ENCODE measurements at places on chromosomes 6 and 20.

DNA sequence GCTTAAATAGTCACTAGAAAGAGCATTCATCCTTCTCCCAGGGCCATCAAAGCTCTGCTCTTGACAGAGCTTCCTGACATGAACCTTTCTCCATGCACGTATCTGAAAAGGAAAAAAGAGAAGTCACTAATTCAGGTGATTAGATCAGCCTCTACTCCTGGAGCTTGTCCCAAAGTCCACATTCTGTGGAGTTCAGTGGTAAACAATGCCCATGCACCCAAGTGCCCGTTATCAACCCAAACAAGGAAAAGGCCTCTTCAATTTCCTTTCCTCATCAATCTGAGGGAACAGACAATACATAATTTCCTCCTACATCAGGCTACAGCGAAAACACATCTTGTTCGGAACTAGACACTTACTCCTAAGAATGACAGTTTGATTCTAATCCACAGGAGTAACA lies 129.2 kb upstream of the PCSK2 start:
- no peak overlapping the region for H3K27ac ChIP-seq
- no peaks in the 10 kb centered on the region for H3K4me1 ChIP-seq
- no peaks in the 10 kb centered on the region for H3K36me3 ChIP-seq

DNA sequence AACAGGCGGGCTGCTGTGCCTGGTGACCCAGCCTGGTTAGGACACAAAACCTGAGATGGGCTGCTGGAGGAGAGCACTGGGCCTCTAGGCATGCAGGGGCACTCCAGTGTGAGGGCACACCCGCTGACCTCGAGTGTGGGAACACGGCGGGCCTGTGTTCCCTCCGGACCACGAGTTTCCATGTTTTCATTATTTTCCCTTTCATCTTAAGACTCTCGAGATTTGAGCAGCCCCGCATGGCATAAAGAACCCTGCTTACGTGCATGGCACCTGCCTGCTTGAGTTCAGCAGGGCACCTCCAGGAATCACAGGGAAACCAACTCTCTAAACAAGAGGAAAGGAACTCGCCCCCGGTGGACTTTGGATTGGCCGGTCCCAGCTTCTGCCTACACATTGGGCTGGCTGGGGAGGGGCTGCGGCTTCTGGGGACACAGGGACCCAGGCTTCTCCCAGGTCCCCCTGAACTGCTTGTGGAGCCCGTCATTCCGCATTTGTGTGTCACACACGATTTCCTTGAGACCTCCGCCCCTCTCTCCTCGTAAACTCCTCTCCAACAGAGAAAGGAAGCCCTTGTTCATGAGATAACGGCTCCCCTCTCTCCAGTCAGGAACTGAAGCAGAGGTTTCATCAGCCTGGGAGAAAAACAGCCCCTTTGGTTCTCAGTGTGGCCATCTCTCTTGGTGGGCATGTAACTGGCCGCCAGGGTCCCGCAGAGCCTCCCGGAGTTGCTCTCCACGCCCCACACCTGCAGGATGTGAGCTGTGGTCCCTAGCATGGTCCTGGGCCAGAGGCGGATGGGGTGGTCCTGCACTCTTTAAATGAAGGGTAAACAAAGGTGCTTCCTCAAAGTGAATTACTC lies 181.8 kb downstream of the TTLL2 start:
- no peak overlapping the region for H3K4me3 ChIP-seq
- H3K4me1 ChIP-seq: no peaks in the 10 kb centered on the region
- no peaks in the 10 kb centered on the region for H3K36me3 ChIP-seq
- H3K27ac ChIP-seq: no peak overlapping the region
- no peak for DNase-seq
- no peaks in the 10 kb centered on the region for H3K27me3 ChIP-seq

DNA sequence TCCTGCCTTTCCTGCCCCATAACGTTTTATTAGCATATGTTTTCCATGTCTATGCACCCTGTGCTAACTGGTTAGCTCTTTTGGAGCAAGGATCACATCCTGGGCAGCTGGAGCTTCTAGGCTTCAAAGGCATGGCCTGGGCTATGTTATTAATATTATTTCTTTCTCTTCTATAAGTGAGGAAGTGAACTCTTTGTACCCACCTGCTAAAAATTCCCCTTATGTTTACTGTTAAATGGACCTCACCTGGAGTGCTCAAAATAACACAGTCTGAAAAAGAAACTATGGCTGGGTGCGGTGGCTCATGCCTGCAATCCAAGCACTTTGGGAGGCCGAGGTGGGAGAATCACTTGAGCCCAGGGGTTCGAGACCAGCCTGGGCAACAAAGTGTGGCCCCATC lies 97.8 kb downstream of the TNFAIP3 start:
- no peak overlapping the region for H3K27ac ChIP-seq
- H3K36me3 ChIP-seq: no peaks in the 10 kb centered on the region
- H3K4me3 ChIP-seq: no peak overlapping the region
- H3K27me3 ChIP-seq: no peaks in the 10 kb centered on the region

DNA sequence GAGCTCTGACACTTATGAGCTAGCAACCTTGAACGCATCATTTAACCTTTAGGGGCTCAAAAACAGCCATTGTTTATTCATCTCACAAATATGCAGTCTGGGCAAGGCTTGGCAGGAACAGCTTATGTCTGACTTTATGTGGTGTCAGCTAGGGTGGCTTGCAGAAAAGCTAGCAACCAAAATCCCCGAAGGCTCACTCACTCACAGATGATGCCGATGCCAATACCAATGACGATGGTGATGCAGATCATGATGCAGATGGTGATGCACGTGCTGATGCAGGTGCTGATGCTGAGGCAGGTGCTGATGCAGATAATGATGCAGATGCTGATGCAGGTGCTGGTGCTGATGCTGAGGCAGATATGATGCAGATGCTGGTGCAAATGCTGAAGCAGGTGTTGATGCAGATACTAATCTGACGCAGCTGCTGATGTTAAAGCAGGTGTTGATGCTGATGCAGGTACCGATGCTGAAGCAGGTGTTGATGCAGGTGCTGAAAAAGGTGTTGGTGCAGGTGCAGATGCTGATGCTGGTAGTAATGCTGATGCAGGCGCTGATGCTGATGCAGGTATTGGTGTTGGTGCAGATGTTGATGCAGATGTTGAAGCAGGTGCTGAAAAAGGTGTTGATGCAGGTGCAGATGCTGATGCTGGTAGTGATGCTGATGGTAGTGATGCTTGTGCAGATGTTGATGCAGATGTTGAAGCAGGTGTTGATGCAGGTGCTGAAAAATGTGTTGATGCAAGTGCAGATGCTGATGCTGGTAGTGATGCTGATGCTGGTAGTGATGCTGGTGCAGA lies 195.6 kb downstream of the NFATC2 start:
- H3K4me3 ChIP-seq: no peak overlapping the region
- H3K27ac ChIP-seq: no peak overlapping the region
- no peaks in the 10 kb centered on the region for H3K27me3 ChIP-seq
- H3K36me3 ChIP-seq: no peaks in the 10 kb centered on the region
- peak; percentile 34 for DNase-seq
- H3K4me1 ChIP-seq: peaks cover 15% of the 10 kb centered on the region

DNA sequence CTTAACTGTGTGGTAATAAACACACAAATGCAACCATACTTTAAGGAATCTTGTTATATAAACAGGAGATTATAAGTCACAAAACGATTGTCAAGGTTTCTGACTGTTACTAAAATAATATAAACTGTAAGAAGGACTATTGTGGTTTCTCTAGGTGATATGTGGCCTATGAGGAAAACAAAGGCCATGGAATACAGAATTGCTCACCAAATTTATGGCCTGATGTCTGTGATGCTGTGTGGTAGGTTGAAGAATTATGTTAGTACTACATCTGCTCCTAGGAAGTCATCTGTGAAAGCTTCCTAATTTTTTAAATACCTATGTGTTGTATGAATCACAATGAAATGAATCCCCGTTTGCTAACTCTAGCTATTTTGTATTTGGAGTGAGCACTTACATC lies 875.4 kb upstream of the MAP3K7 start:
- H3K27ac ChIP-seq: no peak overlapping the region
- peak; percentile 29 for DNase-seq
- H3K27me3 ChIP-seq: no peaks in the 10 kb centered on the region
- H3K4me3 ChIP-seq: no peak overlapping the region
- H3K4me1 ChIP-seq: no peaks in the 10 kb centered on the region

DNA sequence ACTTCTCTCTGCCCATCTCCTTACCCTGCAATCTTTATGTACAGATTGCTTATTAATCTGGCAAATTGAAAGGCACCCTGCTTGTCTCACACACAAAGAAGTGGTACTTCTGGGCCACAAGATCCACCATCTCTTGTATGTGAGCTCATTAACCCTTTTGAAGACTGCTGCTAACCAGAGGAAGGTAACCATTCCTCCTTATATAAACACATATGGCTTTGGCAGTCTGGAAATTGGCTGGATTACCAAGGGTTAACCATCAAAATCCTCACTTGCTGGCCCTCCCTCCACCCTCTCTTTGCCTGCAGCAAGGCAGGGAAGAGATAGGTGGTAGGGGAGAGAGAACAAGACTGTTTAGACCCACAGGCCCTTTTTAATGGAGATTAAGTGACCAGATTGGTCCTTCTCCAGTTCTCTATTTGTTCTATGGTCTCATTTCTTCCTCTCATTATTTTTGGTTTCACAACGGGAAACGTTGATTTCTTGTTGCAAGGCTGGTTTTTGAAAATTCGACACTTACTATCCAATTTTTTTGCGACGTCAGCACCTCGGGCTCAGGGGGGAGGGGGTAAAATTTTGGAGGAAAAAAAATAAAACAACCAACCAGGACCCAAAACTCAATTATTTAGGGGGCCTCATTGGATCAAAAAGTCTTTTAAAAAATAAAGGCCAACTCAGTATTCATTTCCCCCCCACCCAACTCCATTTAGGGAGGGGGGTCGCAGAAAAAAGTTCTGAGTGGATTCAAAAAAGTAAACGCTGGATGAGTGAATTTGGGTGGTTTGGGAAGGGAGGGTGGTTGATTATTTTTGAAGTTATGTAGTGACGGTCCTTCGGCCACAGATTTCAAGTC lies 859 bp downstream of the PPP1R10 start:
- peaks cover 4% of the 10 kb centered on the region for H3K4me1 ChIP-seq
- peak overlapping the region; percentile 97 for H3K4me3 ChIP-seq

GRCh38 chr20:63745961-63746731 lies 6.6 kb downstream of the SLC2A4RG start:
- H3K27me3 ChIP-seq: no peaks in the 10 kb centered on the region
- no peak overlapping the region for H3K4me3 ChIP-seq
- H3K36me3 ChIP-seq: peaks cover 21% of the 10 kb centered on the region
- DNase-seq: no peak

- no peak for DNase-seq
- no peak overlapping the region for H3K27ac ChIP-seq
- no peaks in the 10 kb centered on the region for H3K4me1 ChIP-seq
- H3K36me3 ChIP-seq: peaks cover 35% of the 10 kb centered on the region
Measured at GRCh38 chr20:53044296-53044695, 72.1 kb downstream of the TSHZ2 start.

GRCh38 chr20:47318586-47319516 lies 37.6 kb downstream of the ZMYND8 start:
- DNase-seq: peak; percentile 89
- H3K27ac ChIP-seq: peak overlapping the region; percentile 97
- H3K4me3 ChIP-seq: peak overlapping the region; percentile 62
- H3K36me3 ChIP-seq: no peaks in the 10 kb centered on the region
- H3K4me1 ChIP-seq: peaks cover 41% of the 10 kb centered on the region

GRCh38 chr6:98470821-98471220 lies 363.6 kb upstream of the POU3F2 start:
- H3K27ac ChIP-seq: no peak overlapping the region
- no peak for DNase-seq
- no peaks in the 10 kb centered on the region for H3K4me1 ChIP-seq
- H3K36me3 ChIP-seq: no peaks in the 10 kb centered on the region
- no peak overlapping the region for H3K4me3 ChIP-seq

- DNase-seq: no peak
- H3K4me3 ChIP-seq: peak overlapping the region; percentile 97
- H3K27me3 ChIP-seq: no peaks in the 10 kb centered on the region
Measured at GRCh38 chr6:122400121-122400450, 634 bp downstream of the HSF2 start.

- peaks cover 8% of the 10 kb centered on the region for H3K4me1 ChIP-seq
- H3K36me3 ChIP-seq: no peaks in the 10 kb centered on the region
- no peak overlapping the region for H3K4me3 ChIP-seq
- no peak for DNase-seq
Measured at GRCh38 chr20:50231854-50232253, 41.2 kb downstream of the CEBPB start.
